Lower lobe of right lung (tissue), 2 donors: ENCODE measurements at places on chromosomes 2 and 18.

DNA sequence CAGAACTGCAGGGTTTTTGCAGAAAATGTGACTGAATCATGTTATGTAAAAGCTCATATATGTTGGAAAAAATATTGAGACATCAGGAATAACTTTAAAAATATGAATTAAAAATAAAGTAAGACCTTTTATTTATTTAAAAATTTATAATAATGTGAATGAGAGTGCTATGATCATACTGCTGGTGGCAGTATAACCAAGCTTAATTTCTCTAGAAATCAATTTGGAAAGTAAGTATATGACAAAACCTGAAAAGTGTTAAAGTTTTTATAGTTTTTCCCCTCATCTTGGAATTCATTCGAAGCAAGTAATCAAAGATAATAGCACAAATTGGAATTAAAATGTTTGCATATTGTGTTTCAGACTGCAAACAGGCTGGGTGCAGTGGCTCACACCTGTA lies 7.5 kb downstream of the SLC39A10 start:
- DNase-seq = no peak

GRCh38 chr2:235936493-235936892 lies 231.7 kb downstream of the GBX2 start:
- DNase-seq = no peak

GRCh38 chr2:138183705-138184104 lies 219.4 kb downstream of the HNMT start:
- no peak for DNase-seq

GRCh38 chr2:232979871-232980461 lies 33.1 kb downstream of the NGEF start:
- no peak for DNase-seq

DNA sequence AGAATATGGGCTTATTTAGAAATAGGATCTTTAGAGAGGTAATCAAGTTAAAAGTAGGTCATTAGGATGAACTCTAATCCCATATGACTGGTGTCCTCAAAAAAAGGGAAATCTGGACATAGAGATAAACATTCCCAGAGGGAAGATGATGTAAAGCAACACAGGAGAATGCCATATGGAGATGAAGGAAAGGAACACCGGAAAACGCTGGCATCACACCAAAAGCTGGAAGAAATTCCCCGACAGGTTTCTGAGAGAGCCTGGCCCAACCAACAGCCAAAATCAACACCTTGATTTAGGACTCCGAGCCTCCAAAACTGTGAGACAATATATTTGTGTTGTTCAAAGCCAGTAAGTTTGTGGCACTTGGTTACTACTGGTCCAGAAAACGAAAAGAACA lies 296.7 kb downstream of the DSEL start:
- no peak for DNase-seq

GRCh38 chr18:48216639-48217257 lies 192.4 kb downstream of the ZBTB7C start:
- DNase-seq = no peak
